GM12864 (cell line): ENCODE measurements at places on chromosomes 16 and 17.

DNA sequence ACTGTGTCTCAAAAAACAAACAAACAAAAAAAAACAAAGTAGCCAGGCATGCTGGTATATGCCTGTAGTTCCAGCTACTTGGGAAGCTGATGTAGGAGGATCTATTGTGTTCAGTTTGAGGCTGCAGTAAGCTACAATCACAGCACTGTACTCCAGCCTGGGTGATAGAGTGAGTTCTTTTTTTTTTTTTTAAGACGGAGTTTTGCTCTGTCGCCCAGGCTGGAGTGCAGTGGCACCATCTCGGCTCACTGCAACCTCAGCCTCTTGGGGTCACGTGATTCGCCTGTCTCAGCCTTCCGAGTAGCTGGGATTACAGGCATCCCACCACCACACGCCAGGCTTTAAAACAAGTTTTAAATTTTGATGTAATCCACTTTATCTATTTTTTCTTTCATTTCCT is 80.2 kb upstream of the STAC2 start:
- DNase-seq, result no peak

DNA sequence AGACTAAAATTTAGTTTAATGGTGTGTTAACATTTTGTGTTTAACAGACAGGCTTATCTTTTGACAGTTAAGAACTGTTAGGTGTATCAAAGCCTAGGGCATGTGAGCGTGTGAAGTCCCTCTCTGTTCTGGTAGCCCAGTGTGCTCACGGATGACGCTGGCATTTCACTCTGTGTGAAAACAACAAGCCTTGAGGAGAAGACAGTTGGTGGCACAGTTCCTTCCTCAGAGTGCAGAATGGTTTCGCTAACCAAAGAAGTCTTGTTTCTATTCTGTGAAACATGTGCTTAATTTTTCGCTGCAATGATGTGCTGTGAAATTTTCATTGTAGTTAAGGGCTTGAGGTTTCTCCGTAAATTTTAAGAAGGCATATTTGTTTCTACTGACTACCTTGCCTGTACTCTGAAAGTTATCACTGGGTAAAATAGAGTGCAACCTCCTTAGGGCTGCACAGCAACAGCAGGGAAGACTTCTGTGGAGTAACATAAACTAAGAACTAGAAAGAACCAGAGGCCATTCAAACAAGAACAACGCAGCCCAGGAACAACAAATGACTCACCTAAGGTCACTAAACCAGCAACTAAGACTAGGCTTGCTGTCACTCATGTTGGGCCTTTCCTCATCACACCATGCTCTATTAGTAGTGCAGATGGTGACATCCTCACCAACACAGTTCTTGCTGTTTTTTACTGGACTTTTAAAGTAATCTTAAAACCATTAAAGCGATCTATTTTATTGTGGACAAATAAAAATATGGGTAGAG is 33.4 kb downstream of the BRD7 start:
- DNase-seq, result peak; percentile 31

- DNase-seq, result no peak
These were observed 27.8 kb downstream of the BAHCC1 start for GRCh38 chr17:81422776-81423697.

- no peak for DNase-seq
These were observed 88.6 kb upstream of the NKD1 start for GRCh38 chr16:50459496-50460080.

- no peak for DNase-seq
These were observed 1.0 kb upstream of the ENDOV start for GRCh38 chr17:80413771-80414507.

DNA sequence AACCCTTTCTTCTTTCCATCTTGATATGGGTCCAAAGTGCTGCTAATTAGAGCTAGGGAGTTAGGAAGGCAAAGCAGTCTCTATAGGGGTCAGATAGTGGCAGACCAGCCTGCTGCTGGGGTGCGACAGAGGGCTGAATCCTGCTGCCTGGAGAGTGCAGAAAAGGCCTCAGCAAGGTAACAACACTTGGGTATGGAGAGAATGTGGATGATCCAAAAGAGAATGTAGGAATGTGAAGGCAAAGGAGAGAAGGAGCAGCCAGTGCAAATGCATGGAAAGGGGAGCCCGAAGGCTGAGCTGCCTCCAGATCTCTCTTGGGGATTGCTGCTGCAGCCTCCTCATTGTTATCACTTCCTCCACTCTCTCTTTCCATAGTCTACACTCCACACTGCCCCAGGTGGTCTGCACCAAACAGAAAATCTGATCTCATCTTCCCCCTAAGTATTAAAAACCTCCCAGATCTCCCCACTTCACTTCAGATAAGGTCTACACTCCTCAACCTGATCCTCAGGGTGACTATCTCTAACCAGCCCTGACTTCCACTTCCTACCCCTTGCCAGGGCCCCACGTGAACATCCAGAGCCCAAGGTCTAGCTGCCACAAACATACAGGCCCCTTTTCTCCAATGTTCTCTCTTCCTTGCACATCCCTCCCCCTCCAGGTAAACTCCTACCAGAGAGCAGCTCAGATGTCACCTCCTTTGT is 28.8 kb downstream of the TOM1L2 start:
- DNase-seq, result no peak

GRCh38 chr16:78786635-78787034 is 687.2 kb downstream of the WWOX start:
- DNase-seq, result no peak
